CD4-positive, alpha-beta T cell treated with Interleukin-15 for 4 hours (primary cell): ENCODE measurements at places on chromosomes 11 and 22.

GRCh38 chr11:32310214-32310601 lies 125.1 kb downstream of the WT1 start:
- DNase-seq = no peak

- DNase-seq = no peak
These were observed 180.9 kb downstream of the KIF18A start for GRCh38 chr11:27926981-27927481.

- DNase-seq = no peak
These were observed 9.9 kb downstream of the HPS5 start for GRCh38 chr11:18312012-18312411.

- no peak for DNase-seq
These were observed 17.0 kb upstream of the SCGB1A1 start for GRCh38 chr11:62401811-62402210.

DNA sequence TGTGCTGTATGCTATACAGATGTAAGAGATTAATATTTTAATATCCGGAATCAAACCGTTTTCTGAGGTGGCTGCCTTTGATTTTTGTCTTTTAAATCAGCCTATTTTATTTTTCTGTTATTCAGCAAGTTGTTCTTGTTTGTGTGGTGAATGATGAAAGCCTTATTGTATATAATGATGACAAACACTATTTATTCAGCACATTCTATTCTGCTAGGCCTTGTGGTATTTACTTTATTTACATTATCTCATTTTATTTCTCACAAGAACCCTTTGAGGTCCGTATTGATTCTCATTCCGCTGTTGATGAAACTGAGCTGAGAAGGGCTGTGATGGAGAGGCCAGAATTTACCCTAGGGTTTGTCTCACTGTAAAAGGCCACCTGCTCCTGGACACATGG lies 40.5 kb downstream of the KREMEN1 start:
- DNase-seq = no peak

GRCh38 chr11:78426845-78427244 lies 9.2 kb upstream of the GAB2 start:
- no peak for DNase-seq
